ENCODE measurements at places on chromosomes 2 and 18.

GRCh38 chr2:233247744-233248143 is 3.7 kb upstream of the ATG16L1 start:
- no peak for DNase-seq

DNA sequence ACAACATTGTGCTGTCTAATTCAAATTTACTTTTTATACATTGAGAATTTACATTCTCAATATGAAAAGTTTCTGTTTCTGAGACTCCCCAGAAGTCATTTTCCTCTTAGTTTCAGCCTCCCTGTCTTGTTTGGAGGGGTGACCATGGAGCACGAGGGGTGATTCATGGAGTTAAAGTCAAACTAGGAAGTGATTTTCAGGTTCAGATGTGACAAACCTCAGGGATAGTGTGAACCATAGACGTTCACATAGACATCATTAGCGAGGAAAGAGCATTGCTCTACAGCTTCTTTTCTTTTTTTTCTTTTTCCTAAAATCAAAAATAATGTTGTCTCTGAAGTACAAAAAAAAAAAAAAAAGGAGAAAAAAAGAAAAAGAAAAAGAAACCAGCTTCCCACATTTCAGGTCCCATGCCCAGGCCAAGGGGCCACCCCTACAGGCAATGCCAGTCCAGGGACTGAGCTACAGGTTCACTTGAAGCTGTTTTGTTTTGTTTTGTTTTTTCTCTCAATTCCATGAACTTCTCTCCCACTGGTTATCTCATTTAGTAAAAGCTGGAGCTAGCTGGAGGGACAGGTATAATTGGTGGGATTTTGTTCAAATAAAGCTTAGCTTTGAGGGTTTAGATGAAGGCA is 18.1 kb upstream of the LCLAT1 start:
- DNase-seq, result no peak

DNA sequence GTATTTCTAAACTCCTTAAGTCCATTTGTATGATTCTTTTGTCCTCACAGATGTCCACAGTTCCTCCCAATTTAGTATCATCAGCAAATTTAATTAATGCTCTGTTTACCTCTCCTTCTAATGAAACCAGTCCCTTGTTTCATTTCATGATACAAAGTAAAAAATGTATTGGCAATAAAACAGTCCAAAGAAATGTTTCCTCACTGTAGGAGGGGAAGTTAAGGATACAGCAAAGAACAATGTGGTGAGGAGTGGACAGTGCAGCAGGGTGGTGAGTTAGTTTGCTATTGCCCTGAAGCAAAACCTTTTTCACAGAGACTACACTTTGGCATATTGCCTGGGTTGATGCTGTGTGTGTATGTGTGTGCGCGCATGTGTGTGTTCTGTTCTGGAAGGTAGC is 401.5 kb downstream of the ARHGAP15 start:
- DNase-seq, result no peak

GRCh38 chr18:67582488-67582887 is 66.0 kb upstream of the DSEL start:
- DNase-seq, result no peak

DNA sequence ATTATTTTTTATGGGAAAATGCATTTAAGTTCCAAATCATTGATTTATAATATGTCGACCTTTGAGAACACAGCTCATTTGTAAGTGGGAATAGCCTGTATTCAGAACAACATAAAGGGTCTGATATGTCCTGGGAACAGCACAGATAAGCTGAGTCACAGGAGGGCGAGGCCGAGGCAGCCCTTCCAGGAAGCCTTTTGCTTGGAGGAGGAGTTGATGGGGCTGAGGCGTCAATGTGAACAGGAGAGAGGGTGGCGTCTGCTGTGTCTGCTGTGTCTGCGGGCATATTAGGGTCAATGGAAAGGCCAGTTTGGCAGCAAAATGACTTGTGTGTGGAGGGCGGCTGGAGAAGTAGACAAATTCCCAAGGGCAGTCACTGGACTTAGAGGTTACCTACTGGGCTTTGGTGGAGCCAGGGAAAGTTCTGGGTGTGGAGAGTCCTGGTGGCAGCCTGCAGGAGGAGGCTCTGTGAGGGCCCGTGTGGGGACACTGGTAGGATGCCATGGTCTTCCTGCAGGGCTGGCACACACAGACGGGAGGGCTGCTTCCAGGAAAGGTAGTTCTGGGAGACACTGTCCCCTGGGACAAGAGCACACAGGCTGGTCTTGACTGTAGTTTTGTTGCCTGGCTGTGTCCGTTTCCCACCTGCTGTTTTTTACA is 128.1 kb downstream of the GLI2 start:
- DNase-seq, result no peak

- DNase-seq, result no peak
These were observed 17.1 kb downstream of the PKP4 start for GRCh38 chr2:158473719-158474392.

GRCh38 chr2:186713691-186714090 is 19.8 kb downstream of the FAM171B start:
- no peak for DNase-seq

GRCh38 chr2:162458240-162458639 is 114.3 kb downstream of the GCA start:
- peak; percentile 88 for DNase-seq

DNA sequence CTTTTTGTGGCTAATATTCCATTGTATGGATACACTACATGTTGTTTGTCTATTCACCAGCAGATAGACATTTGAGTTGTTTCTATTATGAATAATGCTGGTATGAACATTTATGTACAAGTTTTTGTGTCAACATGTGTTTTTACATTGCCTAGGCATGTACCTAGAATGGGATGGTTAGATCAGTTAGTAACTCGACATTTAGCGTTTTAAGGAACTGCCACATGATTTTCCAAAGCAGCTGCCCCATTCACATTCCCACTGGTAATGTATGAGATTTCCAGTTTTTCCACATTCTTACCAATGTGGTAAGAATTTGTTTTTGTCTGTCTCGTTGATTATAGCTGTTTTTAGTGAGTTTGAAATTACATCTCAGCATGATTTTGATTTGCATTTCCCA is 112.8 kb downstream of the FHOD3 start:
- no peak for DNase-seq

GRCh38 chr18:58097121-58097906 is 53.3 kb downstream of the NEDD4L start:
- peak; percentile 44 for DNase-seq

DNA sequence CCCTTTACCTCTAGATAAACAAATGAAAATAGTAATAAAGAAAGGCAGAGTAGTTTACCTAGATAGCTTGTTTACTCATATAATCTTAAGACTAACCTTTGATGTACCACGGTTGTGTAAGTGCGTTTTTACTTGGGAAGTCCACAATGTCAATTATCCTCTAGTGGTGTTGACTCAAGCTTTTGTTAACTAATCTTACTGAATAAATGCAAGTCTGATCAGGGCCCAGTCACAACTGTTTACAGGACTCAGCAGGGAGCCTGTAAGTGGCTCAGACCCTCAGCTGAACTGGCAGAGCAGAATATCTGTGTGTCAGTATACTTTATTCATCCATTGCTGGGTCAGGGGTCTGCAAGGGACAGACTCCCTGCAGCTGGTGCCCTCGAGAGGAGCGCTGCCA is 98.1 kb upstream of the ACAA2 start:
- no peak for DNase-seq

GRCh38 chr2:223093436-223094241 is 41.6 kb downstream of the KCNE4 start:
- DNase-seq, result peak; percentile 67

DNA sequence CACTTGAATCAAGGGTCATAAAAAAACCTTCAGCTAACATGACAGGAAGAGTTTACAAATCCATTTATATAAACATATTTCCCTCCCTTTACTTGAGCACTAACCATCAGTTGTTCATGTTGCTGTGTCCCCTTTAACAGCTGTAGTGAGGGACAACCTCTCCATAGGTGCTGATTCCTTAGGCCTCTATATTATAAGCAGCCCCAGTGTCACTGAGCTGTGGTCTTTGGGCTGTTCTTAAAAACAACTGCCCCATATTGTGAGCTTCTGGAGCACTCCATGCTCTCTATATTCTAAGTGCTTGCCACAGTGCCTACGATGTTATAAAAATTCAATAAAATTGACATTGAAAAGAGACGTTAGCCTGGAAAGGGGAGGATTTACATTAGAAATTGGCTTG is 175.3 kb downstream of the ZNF385B start:
- DNase-seq, result no peak

- DNase-seq, result no peak
These were observed 14.2 kb downstream of the GALNT5 start for GRCh38 chr2:157271590-157272203.

GRCh38 chr2:185668710-185669109 is 69.9 kb upstream of the FSIP2 start:
- DNase-seq, result no peak

All from DMS 273 treated with DMSO at 0.1 percent for 48 hours (cell line).